HFFc6 (cell line): ENCODE measurements at places on chromosomes 3 and 15.

DNA sequence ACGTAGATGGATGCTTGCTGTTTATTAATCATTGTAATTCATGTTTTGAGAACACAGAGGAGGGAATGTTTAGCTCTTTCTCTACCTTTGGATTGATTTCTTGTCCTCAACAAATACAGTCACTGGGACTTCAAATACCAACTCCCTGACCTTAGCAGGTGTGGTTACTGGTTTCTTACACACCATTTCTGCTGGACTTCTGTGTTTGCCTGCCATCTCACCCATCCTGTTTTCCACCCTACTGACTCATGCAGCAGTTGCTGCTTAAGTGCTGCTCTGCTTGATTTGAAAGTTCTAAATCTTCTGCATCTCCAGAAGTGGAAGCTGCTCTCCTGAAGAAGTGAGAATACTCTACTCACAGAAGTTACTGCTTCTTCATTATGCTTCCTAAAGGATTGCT, 170.3 kb downstream of the ZPLD1 start:
- H3K4me1 ChIP-seq: no peaks in the 10 kb centered on the region
- H3K36me3 ChIP-seq: no peaks in the 10 kb centered on the region
- DNase-seq: no peak
- no peaks in the 10 kb centered on the region for H3K27me3 ChIP-seq
- H3K4me3 ChIP-seq: no peak overlapping the region

DNA sequence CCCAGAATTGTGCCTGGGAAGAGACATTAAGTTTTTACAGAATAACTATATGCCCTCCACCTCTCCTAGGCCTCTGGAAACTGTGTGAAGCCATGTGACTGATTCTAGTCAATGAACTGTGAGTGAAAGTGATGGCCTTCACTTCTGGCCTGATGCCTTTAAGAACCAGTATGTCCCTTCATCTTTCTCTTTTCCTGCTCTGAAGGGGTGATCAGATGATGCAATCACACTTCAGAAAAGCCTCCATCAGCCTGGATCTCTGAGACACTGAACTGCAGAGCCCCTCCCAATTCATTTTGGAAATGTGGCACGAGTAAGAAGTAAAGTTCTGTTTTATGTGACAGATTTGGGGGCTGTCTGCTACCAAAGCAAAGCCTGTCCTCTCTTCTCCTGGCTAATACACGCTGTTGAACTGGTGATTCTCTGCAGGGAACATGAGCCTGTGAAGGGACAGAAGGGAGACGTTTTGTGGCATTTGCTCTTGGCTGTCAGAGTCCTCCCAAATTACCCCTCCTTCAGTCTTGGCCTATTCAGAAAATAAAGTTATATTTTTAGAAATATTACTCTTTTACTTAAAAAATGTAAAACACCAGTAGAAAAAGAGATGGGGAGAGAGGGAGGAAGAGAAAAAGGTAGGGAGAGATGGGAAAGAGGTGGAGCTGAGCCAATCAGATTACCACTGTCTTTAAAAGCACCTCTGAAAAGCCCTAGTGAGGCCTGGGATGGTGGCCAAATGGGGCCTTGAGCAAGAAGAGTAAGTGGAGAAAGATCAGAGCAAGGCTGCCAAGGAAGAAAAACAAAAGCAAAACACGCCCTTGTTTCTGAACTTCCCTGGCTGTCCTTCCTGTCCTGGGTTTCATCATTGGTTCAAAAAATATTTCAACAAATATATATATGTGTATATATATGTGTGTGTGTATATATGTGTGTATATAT, 40.9 kb upstream of the RYK start:
- no peaks in the 10 kb centered on the region for H3K36me3 ChIP-seq
- no peak overlapping the region for H3K27ac ChIP-seq
- DNase-seq: peak; percentile 65
- H3K4me1 ChIP-seq: peaks cover 8% of the 10 kb centered on the region; the same call in 1 of the 2 replicates
- H3K27me3 ChIP-seq: peaks cover 2% of the 10 kb centered on the region

DNA sequence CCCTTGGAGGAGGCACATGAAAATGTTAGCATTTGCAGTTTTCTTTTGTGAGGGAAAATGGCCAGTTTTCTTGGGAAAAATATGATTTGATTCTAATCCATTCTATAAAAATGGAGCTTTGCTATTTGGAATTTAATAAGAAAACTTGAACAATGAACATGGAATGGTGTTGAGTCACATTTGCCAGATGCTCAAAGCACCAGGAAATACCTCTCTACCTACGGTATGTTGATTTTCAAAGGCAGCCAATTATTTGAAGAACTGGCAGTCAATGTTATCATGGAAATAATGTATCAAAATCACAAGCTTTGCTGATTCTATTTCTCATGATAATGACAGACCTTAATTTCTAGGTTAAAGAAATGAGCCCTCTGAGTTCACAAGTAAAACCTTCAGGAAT, 14.9 kb downstream of the NME9 start:
- H3K36me3 ChIP-seq: no peaks in the 10 kb centered on the region; the same call in 1 of the 2 replicates
- peaks cover 18% of the 10 kb centered on the region for H3K27me3 ChIP-seq
- no peak for DNase-seq
- no peak overlapping the region for H3K27ac ChIP-seq
- H3K4me1 ChIP-seq: peaks cover 12% of the 10 kb centered on the region
- H3K4me3 ChIP-seq: no peak overlapping the region

DNA sequence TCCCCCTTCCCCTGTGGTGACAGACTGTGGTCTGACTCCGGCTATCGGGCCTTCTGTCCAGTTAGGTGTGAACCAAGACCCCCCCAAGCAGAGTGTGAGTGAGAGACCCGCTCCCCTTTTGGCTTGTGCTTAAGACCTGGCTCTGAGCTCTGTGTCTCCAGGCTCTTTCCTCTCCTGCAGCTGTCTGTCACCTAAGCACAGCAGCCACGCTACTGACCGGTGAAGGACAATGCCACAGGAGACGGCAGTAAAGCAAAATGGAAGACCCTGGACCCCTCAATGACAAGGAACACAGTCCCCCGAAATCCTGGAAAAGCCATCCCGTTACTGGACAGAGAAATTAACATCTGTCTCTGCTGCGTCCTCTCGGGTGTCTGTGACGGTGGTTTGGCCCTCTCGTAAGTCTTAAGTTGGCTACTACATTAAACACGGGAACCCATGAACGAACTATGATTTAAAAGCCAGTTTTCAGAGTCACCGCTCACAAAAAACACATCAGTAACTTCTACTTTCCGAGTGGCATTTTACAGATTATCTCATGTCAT, 53.7 kb downstream of the CHSY1 start:
- H3K36me3 ChIP-seq: no peaks in the 10 kb centered on the region; the same call in 1 of the 2 replicates
- H3K4me1 ChIP-seq: peaks cover 75% of the 10 kb centered on the region
- H3K4me3 ChIP-seq: 0 out of 2 replicates have a peak overlapping the region, but pooled peaks have one; percentile 81
- H3K27me3 ChIP-seq: no peaks in the 10 kb centered on the region
- no peak for DNase-seq
- H3K27ac ChIP-seq: peak overlapping the region; percentile 92

- no peak for DNase-seq
- no peaks in the 10 kb centered on the region for H3K36me3 ChIP-seq
- H3K27ac ChIP-seq: no peak overlapping the region
- no peaks in the 10 kb centered on the region for H3K4me1 ChIP-seq
- no peak overlapping the region for H3K4me3 ChIP-seq
Measured at GRCh38 chr15:58568157-58568571, 136.4 kb downstream of the LIPC start.

- no peaks in the 10 kb centered on the region for H3K4me1 ChIP-seq
- no peak overlapping the region for H3K4me3 ChIP-seq
Measured at GRCh38 chr3:12273045-12273695, 15.7 kb upstream of the PPARG start.

- H3K27me3 ChIP-seq: peaks cover 2% of the 10 kb centered on the region
- no peak for DNase-seq
- peak overlapping the region; percentile 81 for H3K27ac ChIP-seq
- peaks cover 23% of the 10 kb centered on the region for H3K4me1 ChIP-seq
- H3K36me3 ChIP-seq: peaks cover 2% of the 10 kb centered on the region; the same call in 1 of the 2 replicates
Measured at GRCh38 chr3:12719541-12719940, 39.5 kb downstream of the TMEM40 start.

DNA sequence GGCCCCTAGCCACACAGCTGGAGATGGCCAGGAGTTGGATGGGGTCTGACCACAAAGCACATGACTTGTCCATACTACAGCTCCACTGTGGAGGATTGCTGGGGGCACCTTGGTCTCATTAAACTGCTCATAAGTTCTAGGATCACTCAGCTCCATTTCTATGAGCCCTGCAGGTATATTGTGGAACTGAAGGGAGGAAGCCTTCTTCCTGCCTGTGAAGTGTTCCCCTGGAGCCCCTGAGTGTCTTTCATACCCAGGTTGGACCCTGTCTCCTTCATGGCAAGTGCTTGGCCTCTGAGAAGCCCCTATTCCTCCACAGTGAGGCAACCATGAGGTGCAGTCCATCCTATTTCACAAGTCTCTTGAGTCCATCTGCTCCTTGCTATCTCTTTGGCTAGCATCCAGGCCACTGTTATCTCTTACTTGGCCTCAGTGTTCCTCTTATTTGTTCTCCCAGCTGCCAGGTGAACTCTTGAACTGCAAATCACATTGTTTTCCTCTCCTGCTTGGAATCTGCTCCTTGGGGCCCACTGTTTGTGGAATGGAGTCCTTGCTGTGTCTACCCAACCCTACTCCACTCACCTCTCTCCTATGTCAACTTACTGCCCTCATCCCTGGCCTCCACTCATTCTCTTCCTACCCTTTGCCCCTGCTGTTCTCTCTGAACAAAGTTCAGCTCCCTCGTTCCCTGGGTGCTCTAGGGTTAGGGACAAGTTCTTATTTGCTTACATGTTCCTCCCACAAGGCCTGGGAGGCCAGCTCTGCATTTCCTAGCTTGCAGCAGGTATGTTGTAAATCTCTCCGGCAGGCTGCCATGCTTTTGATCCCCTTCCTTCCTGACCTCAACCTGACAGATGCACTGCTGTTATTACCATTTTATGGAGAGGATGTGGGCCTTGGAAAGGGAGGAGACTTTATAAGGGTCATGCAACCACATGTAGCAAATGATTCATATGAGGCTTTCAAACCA, 1.2 kb downstream of the ACOX2 start:
- peaks cover 35% of the 10 kb centered on the region for H3K4me1 ChIP-seq
- peak overlapping the region; percentile 78; the same call in 1 of the 2 replicates for H3K4me3 ChIP-seq
- no peaks in the 10 kb centered on the region for H3K36me3 ChIP-seq
- no peak overlapping the region for H3K27ac ChIP-seq

DNA sequence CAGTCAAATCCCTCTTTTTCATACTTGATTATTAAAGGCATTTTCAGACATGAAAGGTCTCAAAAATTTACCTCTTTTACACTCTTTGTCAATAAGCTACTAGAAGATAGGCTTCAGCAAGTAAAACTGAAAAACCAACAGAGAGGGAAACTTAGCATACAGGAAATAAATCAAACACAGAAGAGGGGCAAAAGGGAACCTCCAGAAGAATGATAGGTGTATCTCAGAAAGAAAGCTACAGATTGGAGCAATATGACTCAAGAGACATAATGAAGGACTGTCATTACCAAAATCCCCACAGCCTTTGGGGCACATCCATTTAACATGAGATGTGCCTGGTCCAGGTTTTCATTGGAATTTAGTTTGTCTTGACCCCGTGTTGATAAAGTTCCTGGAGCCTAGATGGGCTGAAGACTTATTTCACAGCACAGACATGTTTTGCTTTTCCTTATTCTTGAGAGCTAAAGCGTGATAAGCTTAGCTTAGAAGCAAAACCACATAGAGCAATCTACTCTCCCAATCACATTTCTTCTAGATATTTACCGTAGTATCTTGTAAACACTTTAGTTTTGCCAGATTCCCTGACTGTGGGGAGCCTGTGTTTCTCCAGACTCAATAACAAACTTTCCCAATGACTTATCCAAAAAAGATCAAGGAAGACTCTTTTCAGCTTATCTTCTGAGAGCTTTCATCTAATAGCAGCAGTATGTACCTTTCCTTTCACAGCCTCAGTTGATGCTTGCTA, 11.7 kb downstream of the LRRFIP2 start:
- no peak for DNase-seq
- H3K27ac ChIP-seq: peak overlapping the region; percentile 89
- peaks cover 64% of the 10 kb centered on the region for H3K36me3 ChIP-seq
- peaks cover 53% of the 10 kb centered on the region for H3K4me1 ChIP-seq
- no peaks in the 10 kb centered on the region; the same call in 1 of the 2 replicates for H3K27me3 ChIP-seq

DNA sequence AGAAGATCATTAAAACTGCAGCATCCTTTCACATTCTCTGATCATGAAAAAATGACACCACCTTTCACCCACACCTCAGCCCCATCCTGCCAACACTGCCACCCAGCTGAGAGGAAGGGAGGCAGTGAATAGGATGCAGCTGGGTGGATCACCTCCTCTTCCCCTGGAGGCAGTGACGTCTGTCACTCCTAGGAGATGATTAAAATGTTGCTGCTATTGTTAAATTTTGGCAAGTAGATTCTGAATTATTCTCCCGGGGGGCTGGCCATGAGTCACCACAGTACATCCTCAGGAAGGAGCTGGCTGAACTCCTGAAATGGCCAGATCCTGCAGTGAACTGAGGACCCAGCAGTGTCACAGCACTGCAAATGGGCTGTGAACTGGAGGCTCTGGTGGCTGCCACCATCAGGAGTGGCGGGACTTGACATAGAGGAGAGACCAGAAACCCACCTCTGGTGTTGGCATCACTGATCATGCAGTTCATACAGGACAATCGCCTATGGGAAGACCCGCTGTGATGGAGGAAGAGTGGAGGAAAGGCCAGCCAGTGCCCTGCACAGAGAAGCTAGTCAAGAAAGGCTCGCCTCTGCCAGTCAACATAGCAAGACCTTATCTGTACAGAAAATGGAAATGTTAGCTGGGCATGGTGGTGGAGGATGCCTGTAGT, 199.1 kb downstream of the FAM43A start:
- no peak overlapping the region for H3K4me3 ChIP-seq
- no peaks in the 10 kb centered on the region for H3K36me3 ChIP-seq
- no peaks in the 10 kb centered on the region; the same call in 1 of the 2 replicates for H3K4me1 ChIP-seq
- H3K27ac ChIP-seq: no peak overlapping the region
- peaks cover 29% of the 10 kb centered on the region for H3K27me3 ChIP-seq

- H3K27ac ChIP-seq: peak overlapping the region; percentile 77
- H3K4me1 ChIP-seq: peaks cover 70% of the 10 kb centered on the region
- H3K27me3 ChIP-seq: no peaks in the 10 kb centered on the region
- H3K4me3 ChIP-seq: peak overlapping the region; percentile 47
- H3K36me3 ChIP-seq: peaks cover 19% of the 10 kb centered on the region; the same call in 1 of the 2 replicates
- peak; percentile 8 for DNase-seq
Measured at GRCh38 chr15:41798607-41799487, 24.6 kb downstream of the MAPKBP1 start.

DNA sequence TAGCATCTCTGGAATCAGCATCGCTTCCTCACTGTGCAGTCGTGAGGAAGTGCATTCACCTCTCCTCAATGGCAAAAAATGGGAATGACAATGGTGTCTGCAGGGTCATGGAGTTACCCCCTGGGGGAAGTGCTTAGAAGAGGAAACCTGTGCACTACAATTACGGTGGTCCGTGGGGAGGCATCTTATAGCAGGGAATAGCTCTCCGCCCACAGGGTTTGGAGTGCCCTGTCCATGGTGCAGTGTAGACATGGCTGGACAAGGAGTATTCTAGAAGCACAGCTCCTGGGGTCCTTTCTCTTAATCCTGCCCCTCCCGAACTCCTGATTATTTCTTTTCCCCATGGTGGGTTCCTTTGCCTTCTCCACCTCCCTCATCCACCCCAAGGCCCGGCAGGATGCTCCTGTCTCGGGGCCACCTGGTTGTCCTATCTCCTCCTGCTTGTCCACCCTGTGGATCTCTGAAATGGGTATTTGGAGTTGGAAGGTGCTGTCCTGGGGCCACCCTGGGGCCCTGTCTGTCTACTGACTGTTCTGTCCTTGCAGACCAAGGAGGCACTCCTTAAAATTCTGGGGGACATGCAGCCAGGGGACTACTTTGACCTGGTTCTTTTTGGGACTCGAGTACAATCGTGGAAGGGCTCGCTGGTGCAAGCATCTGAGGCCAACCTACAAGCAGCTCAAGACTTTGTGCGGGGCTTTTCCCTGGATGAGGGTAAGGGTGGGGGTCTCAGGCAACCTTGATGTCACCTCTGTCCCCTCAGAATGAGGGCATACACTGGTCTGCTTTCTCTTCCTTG, 5.2 kb downstream of the ITIH1 start:
- H3K4me3 ChIP-seq: no peak overlapping the region
- no peaks in the 10 kb centered on the region for H3K36me3 ChIP-seq
- no peaks in the 10 kb centered on the region for H3K4me1 ChIP-seq
- peaks cover 48% of the 10 kb centered on the region for H3K27me3 ChIP-seq
- no peak for DNase-seq
